NCI-H446 treated with DMSO at 0.1 percent for 48 hours (cell line): ENCODE measurements at places on chromosomes 12 and 14.

- DNase-seq = no peak
These were observed 59.8 kb downstream of the BCL11B start for GRCh38 chr14:99212199-99212598.

- no peak for DNase-seq
These were observed 9.4 kb downstream of the ANKRD9 start for GRCh38 chr14:102500158-102500662.

- DNase-seq = no peak
These were observed 17.1 kb downstream of the SLC11A2 start for GRCh38 chr12:51009056-51009440.

DNA sequence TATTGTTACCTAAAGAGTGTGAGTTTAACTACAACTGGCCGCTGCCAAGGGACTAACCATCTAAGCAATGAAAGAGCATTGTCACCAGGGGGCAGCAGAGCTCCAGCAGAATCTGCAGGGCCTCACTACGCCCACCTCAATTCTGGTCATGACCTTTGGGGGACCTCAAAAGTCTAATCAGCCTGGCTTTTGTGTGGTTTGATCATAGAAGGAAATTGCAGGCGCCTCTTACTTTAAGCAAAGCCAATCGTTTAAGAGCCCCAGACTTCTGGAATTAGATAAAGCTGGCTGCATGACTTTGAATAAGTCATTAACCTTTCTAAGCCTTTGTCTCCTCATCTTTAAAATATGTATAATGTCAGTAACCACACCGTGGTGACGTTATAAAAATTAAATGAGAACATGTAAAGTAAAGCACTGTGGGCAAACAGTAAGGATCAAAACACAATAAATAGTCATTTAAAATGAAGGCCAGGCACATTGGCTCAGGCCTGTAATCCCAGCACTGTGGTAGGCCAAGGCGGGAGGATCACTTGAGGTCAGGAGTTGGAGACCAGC is 58.6 kb downstream of the TBX3 start:
- DNase-seq = no peak

DNA sequence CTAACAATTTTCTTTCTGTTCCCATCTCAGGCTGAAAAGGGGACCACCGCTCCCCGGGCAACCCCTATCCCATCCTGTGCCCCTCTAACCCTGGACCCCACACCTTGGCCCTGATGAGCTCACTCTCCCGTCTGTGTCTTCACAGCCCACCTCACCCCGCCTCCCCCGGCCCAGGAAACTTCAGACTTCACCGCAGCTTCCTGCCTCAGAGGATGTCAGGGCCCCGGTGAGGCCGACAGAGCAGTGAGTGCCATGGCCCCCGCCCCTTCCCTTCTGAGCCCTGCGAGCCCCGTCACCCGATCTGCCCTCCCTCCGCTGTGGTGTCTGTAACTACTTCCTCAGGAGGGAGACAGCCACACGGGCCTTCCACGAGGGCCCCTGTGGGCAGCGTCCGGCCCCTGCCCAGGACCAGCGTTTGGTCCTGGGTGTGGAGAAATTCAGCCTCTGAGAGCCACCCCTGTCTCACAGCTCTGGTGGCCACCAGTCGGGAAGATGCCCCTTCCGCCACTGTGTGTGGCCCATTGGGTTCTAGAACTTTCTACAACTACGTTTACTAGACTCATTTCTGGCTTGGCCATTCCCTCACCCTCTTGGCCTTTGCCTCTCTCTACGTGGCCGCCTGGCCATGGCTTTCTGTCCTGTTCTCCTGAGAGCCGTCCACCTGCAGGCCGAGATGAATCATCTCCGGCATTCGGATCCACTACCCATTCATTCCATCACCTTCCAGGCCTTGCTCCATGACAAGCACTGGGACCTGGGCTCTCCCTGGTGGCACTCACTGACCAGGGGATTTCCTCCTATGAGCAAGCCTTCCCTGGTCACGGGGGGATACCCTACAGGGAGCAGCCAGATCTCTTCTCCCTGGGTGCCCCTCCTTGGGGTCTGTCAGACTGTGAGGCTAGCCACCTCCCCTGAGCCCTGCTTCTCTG is 3.4 kb downstream of the RHOF start:
- DNase-seq = no peak

DNA sequence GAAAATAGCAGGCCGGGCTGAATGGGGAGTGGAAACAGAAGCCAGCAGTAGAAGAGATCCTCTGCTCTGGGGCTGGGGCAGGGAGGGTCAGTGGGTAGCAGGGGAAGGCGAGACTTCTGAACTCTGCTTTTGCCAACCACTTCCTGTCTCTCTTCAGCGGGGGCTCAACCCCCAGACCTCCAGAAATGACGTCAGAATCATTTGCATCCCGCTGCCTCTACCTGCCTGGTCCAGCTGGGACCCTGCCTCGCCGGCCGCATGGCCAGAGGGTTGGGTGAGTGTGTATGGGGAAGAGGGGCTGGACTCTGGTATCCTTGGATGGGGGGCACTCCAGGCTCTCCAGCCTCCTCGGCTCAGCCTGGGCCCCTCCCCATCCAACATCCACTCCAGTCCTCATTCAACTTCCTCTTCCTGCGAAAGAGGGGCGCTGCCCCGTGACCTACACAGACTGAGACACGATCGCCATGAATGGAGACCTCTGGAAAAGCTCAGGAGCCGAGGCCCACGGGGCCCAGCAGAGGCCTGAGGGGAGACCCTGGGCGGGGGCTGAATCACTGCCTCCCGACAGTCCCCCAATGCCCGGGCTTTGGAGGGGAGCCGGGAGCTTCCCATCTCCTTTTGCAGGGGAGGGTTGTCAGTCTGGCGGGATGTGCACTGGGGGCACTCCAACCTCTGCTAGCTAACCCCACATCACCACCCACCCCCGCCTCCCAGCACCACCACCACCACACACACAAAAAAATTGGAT is 458 bp upstream of the HOXC4 start:
- DNase-seq = no peak

DNA sequence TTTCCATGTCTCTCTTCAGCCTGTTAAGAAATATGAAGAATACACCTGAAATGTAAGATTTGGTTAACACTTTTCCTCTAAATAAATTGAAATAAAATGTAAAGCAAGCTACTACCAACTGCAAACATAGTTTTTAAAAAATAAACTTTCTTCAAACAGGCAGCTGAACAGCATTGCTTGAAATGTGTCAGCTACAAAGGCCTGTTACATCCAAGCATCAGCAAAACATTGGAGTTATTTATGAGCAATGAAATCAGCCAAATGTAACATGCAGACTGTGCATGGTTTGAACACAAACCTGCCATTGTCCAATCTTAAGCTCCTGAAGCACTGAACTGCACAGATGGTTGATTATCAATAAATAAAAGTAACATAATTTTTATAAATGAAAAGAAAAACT is 291.3 kb downstream of the ACSS3 start:
- DNase-seq = peak; percentile 11

GRCh38 chr14:99463974-99464373 is 16.7 kb downstream of the SETD3 start:
- no peak for DNase-seq

GRCh38 chr12:72406111-72406510 is 133.9 kb downstream of the TRHDE start:
- DNase-seq = no peak

GRCh38 chr12:113161415-113162016 is 12.0 kb downstream of the CFAP73 start:
- DNase-seq = no peak

DNA sequence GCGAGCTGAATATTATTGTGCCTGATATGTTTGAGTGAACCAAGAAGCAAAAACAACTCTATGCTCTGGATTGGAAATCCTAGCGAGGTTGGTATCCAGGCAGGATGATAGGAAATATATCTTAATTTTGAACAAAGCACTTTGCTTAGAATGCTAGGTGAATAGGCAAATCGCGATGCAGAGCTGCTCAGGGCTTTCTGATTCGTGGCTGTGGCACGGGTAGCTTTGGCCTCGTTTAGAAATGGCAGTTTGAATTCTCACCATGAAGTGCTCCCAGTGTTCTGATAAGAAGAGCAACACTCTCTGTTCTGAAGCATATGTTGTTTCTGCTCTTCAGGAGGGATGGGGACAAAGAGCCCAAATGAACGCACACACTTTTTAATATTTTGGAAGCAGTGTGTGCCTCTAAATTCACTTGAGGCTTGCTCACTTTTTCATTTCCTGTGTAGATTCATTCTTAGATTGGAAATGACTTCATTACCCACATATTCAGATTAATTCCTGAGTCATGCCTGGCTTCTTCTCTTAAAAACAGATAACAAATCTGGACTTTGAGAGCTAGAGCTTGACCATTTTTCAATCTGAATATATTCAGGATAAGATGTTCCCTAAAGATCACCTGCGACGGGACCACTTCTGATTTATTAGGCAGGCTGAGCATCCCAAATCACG is 200.9 kb downstream of the RPAP3 start:
- DNase-seq = no peak

GRCh38 chr12:3897371-3897971 is 24.3 kb upstream of the PARP11 start:
- DNase-seq = no peak

- DNase-seq = no peak
These were observed 2.6 kb downstream of the DLGAP5 start for GRCh38 chr14:55188686-55189295.

GRCh38 chr12:48001505-48002413 is 2.5 kb downstream of the COL2A1 start:
- DNase-seq = no peak

- peak; percentile 49 for DNase-seq
These were observed 335.1 kb downstream of the DUSP6 start for GRCh38 chr12:89016970-89017778.

- no peak for DNase-seq
These were observed 241.7 kb downstream of the AEBP2 start for GRCh38 chr12:19681007-19681406.

GRCh38 chr14:90676912-90677311 is 139.3 kb downstream of the TTC7B start:
- DNase-seq = no peak

- no peak for DNase-seq
These were observed 397 bp downstream of the BDKRB1 start for GRCh38 chr14:96256407-96256806.
